Skeletal muscle tissue (tissue), 5 donors: ENCODE measurements at places on chromosomes 12 and 14. TPM values are rescaled to one million over a fixed set of nuclear protein-coding genes. Genes with fewer than 3 reads are reported as not detected.

OR4K1 gene
- total RNA-seq, result not detected

GPR84 gene
- total RNA-seq, result not detected

HDAC7 gene
- 21.4 TPM for total RNA-seq

ZC3H14 gene
- 28.7 TPM for total RNA-seq

KRT85 gene
- total RNA-seq, result 0.52 TPM

NRDE2 gene
- total RNA-seq, result 14.6 TPM
